ENCODE measurements at places on chromosomes 3 and 15. TPM values are rescaled to one million over a fixed set of nuclear protein-coding genes. Genes with fewer than 3 reads are reported as not detected.

Gene HOMER2
- 33.5 TPM for polyA plus RNA-seq

GRCh38 chr3:188796122-188796631 lies 375.6 kb upstream of the TPRG1 start:
- no peak for DNase-seq

GRCh38 chr3:188053710-188054380 lies 100.1 kb upstream of the LPP start:
- no peak for DNase-seq

DNA sequence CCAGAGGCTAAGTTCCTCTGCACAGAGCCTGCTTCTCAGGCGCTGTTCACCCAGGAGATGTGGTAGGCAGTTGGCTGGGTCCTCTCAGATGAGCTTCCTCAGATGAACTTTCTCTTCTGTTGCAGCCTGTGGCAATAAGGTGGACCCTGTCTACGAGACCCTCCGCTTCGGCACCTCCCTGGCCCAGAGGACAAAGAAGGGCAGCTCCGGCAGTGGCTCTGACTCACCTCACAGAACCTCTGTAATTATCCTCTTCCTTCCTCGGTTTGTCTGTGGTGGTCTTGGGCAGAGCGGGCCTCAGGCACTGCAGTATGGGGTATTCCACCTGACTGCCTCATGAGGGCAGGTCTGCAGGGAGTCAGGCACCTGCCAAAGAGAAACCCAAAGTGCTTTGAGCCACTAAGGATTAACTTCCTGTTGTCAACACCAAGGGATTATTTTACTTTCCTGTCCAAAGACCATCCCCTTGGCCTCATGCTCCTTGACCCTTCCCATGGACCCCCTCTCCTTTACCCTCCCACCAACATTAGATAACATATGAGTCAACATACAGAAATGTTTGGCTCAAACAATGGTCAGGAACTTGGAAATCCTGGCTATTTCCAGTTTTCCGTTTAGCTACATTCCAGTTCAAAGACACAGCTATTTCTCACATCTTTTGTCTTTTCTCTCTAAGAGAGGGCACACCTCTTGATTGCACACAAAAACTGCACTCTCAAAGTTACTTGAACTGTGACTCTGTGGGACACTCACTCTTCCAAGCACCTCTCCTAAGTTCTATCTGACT lies 105.9 kb downstream of the STAC start:
- no peak for DNase-seq

- no peak for DNase-seq
Observed at GRCh38 chr3:55160241-55160983, 232.6 kb upstream of the LRTM1 start.

DNA sequence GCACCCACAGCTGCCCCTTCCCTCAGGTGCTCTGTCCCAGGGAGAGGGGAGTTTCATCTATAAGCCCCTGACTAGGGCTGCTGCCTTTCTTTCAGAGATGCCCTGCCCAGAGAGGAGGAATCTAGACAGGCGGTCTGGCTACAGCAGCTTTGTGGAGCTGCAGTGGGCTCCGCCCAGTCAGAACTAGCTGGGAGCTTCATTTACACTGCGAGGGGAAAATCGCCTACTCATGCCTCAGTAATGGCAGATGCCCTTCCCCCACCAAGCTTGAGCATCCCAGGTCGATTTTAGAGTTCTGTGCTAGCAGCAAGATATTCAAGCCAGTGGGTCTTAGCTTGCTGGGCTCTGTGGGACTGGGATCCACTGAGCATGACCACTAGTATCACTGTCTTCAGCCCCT lies 181.2 kb upstream of the RARB start:
- no peak for DNase-seq

Gene CEP19
- polyA plus RNA-seq: 5.0 TPM

DNA sequence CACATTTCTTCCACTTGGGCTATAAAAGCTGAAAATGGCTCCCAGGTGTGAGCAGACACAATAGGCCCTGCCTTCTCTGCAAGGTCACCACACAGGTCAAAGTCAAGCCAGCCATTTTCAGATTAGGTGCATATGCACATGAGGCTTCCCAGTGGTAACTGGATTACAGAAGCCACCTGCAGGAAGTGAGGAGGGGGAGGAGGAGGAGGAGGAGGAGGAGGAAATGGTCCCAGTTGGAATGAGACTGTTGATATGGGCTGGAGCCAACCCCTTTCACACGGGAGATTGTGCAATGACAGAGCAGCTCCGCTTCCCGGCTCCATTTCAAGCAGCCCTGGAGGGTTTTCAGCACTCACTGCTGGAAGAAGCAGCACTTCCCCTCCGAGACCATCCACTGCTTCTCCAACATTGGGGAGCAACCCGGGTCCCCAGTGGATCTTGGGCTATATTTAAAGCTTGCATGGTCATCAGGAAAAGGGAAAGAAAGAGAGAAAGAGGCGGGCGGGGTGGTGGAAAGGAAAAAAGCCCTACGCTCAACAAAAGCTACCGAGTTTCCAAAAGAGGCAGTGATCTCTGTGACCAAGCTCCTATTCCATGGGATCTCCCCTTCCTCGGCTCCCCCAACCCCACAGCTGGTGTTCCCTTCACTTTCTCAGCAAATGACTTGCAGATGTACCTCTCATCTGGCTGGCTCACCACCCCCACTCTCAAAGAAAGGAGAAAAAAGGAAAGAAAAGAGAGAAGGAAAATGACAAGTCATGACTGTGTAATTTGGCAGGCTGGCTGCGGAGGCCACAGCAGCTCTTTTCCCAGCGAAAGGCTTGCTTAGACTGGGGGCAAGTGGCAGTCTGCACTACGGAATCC lies 58.3 kb downstream of the LRIG1 start:
- no peak for DNase-seq

DNA sequence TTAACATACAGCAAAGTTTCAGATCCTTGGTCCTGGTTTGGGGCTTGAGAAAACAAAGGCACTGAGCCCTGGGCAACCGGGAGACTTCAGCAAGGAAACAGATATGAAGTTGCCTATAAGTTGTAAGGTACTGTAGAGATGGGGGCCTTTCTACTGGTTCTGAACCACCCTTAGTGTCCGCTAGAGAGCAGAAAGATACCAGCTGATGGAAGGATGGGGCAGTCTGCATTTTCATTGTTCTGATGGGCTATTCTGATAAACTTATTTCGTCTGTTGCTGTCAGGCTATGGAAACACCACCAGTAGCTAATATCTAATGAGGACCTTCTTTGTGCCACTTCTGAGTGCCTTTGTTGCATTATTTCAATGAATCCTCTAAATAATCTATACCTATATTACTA lies 38.7 kb downstream of the FGD5 start:
- DNase-seq: no peak

DNA sequence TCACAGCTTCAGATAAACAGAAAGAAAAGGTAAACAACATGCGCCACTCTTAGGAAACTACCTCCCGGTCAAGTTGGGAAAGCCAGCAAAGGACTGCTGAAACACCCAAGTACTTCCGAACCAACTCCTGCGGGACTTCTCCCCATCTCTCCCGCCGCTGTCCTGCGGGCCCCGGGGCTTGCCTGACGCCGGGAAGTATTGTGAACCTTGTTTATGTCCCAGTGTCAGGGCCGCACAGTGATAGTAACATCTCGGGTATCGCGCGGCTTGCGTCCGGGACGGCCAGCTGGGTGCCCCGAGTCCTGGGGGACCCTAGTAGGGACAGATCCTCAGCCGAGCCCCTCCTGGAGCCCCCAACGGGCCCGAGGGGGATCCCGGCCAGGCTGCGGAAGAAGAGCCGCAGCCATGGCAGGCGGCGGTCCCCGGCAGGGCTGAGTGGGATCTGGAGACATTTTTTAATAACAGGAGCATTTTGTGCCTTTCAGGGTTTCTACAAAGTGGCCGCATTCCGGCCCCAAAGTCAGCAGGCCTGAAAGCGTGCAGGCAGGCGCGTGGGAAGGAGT lies 756 bp downstream of the CLPX start:
- peak; percentile 34 for DNase-seq

Gene DAZL
- not detected for polyA plus RNA-seq

DNA sequence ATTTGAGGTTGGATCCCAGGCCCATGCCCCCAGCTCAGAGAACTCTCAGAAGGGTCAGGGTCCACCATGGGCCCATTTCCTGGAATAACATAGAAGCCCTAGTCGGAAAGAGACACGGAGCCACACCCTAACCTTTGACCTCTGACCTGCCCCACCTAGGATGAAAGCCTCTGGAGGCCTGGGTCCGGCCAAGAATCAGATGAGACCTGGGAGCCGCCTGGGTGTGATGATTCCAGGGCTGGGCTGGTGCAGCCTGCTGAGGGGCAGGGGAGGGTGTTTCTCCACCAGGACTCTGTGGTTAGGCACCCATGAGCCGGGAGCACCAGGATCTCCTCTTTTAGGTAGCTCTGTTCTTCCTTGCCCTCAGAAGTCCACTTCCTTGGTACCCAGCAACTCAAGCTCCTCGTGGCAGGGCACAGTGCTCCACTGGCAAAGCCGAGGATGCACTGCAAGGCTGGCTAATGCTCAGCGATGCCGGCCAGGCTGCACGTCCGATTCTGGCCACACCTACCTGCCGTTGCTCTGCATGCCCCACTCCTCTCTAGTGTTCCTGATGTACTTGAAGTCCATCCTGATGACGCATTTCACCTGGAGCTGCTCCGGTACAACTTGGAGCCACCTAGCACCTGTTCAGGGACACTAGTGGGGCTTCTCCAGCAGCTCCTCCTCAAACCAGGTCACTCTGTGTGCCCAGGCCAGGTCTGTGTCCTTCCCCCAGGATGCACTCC lies 57.4 kb downstream of the ZNF445 start:
- DNase-seq: no peak
